ENCODE measurements at places on chromosomes 3 and 15.

DNA sequence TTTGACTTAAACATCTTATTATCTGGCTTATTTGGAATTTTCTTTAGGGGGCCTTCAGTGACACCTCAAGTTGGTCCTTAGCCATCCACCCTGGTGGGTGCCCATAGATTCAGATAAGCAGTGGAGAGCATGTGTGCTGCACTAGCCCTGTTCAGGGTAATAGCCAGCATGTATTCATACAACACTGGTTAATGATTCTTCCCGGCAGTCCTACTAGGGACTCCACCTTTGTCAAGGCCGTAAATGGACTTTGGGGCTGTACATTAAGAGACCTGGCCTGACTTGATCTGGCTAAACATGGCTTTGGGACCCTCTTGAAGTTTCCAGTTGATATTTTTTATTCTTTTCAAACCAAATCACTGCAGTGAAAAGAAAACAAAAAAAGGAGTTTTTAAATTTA, 125.8 kb downstream of the PTPRG start:
- no peak for DNase-seq

DNA sequence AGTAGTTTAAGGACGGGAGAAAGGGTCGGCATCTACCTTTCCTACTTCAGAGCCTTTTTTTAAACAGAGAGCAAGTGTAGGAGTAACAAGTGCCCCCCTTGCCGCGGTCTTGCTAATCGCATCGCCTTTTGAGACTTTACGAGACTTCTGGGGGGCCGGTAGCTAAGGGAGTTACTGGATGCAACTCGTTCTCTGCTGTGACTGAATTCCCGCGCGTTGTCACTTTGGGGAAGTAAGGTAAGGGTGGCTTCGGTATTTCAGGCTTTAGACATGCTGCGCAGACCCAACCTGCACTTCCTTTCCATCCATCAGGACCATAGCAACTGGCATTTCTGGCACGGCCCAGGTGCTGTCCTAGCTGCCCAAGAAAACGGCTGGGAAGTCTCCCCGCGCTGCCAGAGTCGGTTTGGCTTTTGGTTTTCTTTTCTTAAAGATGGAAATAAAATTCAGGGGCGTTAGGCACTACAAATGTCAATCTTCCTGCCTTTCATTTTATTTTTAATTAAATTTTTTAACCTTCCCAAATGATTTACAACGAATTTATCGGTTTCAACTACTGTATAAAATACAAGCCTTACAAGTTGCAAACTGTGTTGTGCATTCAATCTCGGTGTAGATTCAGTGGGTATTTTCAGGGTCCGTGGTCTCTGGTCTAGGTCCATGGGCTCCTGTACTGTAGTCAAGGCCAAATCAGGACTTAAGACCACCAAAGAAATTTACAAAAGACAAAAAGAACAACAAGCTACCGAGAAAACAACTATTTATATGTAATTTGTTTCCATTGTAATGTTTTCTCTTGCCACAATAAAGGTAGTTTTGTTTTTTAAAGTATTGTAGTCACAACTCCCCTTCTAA, 3.5 kb downstream of the MECOM start:
- no peak for DNase-seq

DNA sequence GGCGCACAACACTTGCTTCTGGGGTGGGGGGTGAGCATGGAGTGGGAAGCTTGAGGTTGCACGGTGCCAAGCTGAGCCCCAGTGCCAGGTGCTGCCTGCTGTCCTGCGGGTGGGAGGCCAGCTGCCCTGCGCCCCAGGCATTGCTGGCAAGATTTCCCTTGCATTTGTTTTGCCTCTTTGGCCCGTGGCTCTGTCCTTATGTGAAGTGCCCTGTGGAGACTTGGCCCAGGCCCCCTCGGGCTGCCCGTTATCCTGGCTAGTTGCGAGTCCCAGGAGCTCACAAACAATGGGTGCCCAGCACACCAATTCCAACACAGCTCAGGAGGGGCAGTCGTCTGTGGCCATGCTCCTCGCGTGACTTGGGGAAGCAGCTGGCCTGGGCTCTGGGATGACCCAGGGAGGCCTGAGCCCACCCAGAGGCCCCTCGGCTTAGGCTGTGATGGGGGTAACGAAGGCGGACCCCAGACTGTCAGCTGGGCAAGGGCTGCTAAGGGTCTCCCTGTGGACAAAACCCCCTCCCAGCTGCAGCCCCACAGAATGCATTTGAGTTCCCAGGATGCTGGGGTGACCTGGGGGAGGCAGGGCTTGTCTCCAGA, 5.9 kb downstream of the C3orf22 start:
- no peak for DNase-seq

GRCh38 chr3:118077332-118077731, 957.3 kb downstream of the IGSF11 start:
- DNase-seq, result no peak

GRCh38 chr3:126320517-126321293, 36.5 kb downstream of the KLF15 start:
- no peak for DNase-seq
